Left renal cortex interstitium (tissue), 4 donors: ENCODE measurements at places on chromosomes 13 and 19.

GRCh38 chr19:18393836-18394235 lies 3.6 kb downstream of the LRRC25 start:
- no peak for DNase-seq

DNA sequence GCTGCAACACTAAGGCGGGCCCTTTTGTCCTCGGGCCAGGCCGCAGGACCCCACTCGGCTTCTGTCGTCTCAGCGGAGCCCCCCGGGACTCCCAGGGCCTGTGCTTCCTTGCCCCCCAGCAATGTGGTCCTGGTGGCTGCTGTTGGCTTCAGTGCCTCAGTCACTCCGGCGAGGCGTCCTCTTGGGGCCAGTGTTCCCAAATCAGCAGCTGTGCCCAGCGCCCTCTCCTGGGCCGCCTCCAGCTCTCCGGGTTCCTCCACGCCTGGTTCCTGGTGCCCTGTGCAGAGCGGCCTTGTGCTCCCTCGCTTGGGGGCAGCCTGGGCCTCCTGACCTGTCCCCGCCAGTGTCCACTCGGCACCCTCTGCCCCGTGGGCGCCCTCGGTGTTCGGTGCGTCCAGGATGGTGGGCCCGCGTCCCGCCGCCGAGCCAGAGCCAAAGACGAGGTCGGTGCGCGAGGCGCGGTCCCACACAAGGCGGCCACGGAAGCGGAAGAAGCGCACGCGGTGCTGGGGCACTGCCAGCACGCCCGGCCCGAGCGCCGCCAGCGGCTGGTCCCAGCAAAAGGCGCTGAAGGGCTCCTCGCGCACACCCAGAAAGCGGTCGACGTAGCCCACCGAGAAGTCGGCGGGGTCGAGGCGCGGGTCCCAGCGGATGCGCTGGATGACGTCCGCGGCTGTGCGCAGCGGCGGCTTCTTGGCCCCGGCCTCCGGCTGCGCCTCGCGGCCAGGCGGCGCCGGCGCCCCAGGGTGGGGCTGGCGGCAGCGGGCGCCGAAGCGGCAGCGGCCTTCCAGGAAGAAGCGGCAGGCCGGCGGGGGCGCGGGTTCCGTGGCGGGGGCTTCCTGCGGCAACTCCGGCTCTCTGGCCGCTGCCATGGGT lies 685 bp downstream of the LENG9 start:
- DNase-seq = no peak

- DNase-seq = no peak
Observed at GRCh38 chr19:29539131-29539530, 13.3 kb downstream of the VSTM2B start.

DNA sequence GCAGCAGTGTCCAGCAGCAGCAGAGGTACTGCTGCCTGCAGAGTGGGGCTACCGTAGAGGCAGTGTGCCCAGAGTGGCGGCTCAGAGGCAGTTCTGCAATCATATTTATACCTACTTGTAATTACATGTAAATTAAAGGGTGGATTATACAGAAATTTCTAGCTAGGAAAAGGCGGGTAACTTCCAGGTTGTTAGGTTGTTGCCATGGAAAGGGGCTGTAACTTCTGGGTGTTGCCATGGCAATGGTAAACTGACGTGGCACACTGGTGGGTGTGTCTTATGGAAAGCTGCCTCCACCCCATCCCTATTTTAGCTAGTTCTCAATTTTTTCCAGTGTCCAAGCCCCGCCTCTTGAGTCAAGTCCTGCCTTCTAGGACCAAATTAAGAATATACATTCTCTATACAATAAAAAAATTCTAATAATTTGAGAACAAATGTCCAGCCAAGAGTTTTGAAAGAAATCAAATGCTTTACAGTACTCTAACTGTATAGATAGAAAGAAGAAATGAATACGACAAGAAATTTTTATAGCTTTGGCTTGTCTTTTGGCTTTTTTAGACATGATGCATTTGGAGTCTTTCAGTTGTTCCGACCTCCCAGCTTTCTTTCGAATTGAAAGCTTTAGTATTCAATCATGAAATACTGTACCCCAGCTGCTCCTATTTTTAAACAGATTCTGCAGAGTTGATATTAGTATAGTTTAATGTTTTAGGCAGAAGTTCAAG lies 816.6 kb downstream of the DIAPH3 start:
- peak; percentile 50 for DNase-seq

DNA sequence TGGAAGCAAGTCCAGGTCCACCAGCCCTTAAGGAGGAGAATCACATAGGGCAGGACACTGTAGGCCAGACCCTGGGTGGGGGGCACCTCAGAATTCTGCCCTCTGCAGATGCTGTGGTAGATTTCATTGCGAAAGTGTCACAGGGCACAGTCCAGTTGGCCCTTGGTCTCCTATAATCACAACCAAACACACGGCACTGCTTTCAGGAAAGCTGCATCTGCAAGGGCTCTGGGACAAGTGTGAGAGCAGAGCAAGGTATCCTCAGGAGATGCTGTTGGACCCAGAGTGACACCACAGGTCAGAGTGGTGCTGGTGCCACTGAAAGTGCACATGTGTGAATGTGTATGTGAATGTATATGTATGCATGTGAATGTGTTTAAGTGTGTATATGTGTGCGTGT lies 88.6 kb upstream of the MBNL2 start:
- no peak for DNase-seq

DNA sequence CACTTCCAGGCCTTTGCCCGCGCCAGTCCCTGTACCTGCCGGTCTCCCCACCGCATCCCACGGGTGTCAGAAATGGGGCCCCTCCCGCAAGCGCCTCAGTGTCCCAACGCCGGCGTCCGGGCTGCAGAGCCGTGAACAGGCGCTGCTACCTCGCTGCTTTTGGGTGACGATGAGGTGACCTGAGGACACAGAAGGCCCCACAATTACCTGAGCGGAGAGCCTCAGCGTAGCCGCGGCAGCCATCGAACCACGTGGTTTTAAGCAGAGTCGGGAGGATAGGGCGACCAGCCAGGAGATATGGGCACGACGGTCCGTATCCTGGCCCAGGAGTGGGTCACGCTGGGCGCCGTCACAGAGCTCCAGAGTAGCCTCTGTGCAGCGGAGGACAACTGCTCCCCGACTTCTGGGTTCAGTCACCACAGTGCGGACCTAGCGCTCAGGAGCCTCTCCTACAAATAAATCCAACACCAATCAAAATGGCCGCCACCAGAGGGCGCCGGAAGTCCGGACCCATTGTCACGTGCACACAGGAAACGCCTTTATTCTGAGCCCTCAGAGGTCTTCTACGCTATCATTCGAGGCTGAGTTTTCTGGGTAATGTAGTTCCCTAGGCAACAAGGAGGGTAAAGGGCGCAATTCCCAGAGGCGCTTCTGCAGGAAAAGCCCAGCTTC lies at the start of gene ZNF814:
TSS of gene ZNF814 (minus strand) at position 478 of the 672 bp plus-strand sequence. CDS start at position 243, 235 bp downstream.
- DNase-seq = peak; percentile 77
